ENCODE measurements at places on chromosomes 1 and 21.

DNA sequence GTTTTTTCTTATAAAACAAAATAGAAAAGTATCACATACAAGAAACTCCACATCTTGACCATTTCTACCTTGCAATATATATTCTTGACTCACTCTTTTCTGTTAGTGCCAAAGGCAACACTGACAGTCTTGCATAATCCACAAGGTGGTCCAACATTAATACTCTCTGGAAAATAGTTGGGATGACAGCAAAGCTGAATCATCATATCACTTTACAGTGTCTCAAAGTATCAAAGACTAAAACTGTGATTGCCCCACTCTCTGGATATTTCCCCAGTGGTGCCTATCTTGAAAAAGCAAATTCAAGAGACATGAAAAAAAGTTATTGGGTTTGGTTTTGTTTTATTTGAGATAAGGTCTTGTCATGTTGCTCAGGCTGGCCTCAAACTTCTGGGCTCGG lies 14.6 kb upstream of the TGFBR3 start:
- DNase-seq: no peak

GRCh38 chr1:234400773-234401172 lies 27.5 kb downstream of the COA6 start:
- no peak for DNase-seq

DNA sequence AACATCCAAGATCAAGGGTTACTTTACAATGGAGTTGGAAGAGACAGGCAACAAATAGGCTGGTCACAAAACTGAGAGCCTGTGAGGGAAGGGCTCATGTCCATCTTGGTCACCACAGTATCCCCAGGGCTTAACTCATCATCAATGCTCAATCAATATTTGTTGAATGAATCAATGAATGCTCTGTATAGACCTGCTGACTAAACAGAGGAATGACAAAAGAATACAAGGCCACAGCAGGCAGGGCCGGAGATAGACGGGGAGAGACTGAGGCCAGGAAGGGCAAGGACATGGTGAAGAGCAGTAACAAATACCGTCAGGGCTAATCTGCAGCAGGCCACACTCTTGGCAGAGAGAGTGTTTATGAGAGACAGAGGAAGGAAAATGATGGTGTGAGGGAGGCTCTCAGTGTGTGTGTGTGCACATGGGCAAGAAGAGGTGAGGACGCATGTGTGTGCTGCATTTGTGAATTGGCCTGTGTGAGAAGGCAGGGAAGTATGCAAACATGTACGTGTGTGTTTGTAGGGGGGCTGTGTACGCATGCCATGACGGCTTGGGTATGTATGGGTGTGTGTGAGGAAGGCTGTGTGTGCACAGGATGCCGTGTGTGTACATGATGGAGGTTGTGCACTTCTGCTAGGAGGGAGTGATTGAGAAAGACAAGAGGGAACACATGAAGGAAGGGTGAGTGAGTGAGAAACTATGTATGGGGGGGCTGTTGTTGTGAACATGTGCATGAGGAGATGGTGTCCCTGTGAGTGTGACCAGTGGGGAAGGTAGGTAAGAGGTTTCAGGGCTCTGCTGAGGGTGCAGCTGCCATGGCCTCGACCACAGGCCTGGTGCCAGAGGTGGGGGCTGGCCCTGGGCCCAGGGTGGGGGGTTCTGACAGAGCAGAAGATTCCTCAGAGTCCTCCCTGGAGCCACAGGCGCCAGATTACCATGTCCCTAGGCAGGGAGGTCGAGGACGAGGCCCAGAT lies 15.4 kb downstream of the AHDC1 start:
- no peak for DNase-seq

GRCh38 chr1:200153277-200154055 lies 126.0 kb downstream of the NR5A2 start:
- DNase-seq: no peak

GRCh38 chr1:211944733-211945500 lies 90.4 kb downstream of the INTS7 start:
- no peak for DNase-seq

DNA sequence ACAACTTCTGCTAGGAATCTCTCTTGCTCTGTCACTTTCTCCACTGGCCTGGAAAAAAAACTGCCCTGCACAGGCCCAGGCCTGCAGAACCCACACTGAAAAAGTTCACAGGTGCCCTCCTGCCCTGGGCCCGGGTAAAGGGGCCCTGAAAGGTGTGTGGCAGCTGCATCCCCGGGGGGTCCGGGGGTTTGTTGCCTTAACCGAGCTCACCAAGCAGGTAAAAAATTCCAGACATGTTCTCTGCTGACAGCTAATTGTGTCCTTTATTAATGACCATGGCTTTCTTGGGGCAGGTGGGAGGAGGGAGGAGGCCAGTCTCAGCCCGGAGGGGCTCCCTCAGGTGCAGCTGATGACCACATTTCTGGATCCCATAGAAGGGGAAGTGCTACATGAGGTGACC lies 122.9 kb downstream of the LACTBL1 start:
- DNase-seq: no peak

DNA sequence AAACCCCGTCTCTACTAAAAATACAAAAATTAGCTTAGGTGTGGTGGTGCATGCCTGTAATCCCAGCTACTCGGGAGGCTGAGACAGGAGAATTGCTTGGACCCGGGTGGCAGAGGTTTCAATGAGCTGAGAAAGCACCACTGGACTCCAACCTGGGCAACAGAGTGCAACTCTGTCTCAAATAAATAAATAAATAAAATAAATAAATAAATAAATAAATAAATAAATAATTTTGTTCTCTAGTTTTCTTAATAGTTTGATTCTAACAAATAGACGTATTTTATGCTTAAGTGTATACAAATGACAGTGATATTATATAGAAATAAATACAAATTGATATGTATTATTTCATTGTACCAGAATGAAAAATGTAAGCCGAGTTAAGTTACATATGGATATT lies 339.9 kb upstream of the OLFM3 start:
- DNase-seq: no peak

DNA sequence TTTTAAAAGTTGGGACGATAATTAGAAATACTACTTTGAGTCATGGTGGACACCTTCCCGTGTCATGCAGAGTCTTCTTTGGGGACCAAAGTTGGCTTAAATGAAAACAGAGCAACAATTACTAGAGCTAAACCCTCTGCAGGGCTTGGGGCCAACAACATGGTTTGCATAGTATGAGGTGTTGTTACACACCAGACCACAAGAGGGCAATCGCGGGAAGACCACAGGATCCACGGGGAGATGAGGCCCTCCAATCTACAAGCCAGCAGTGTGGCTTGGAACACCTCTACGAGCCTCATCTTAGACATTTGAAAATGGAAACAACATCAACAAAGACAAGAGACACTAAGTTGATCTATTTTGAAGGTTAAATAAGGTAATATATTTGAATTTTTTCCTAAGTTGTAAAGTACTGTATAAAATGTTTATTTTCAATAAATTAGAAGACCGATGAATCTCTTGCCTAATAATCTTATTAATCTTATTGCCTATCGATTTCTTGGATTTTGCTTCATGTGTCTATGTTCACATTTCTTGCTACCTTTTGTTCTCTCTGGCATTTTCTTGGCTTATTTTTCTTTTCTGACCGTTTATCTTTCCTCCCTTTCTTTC lies 8.2 kb upstream of the SMCP start:
- peak; percentile 23 for DNase-seq

DNA sequence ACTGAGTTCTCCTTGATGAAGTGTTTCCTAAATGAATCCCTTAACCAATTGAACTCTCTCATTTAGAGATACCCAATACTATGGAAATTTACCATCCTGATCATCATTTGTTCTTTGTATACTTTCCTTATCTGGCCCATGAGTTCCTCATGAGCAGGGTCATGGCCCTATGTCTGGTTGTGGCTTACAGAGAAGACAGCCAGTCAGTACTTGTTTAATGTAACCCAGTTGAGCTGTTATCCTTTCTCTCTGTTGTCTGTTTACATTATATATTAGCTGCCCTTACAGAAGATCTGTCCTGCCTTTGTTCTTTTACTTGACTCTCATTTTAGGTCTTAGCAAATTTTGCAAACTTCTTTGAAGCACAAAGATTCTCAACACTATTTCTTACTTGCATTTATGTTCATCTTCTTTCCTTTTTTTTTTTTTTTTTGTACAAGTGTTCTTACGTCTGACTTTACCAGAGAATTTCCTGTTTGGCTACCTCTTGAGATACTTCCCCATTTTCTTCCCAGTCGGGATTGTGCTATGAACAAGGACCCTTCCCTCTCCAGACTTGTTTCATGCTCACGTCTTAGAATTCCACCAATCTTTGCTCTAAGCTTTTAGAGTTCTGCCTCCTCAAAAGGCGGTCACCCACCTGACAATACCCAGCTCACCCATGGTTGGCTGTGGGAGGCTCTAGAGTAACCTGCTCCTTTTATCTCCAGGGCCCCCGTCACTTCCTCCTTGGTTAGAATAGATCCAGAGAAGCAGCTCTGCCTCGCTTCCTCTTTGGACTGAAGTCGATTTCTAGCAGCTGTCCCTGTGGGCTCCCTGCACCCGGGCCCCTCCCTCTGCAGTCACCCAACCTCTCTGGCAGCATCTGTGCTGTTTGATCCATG lies 53.6 kb upstream of the RUNX1 start:
- DNase-seq: peak; percentile 4

- no peak for DNase-seq
These were observed 28.4 kb downstream of the USP48 start for GRCh38 chr1:21754583-21754982.

- DNase-seq: no peak
These were observed 54.1 kb downstream of the LDLRAD2 start for GRCh38 chr1:21865943-21866706.

DNA sequence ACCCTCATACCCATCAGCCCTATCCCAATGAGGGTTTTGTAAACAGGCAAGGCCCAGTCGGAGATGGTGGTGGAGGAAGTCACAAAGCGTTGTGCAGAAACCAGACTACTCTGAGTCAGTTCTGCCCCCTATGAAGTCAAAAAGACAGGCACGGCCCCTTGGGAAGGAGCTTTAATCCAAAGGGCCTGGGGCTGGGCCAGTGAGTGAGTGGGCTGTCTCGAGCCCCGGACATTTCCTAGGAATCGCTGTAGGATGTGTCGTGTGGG lies 442 bp upstream of the AHCYL1 start:
- no peak for DNase-seq

DNA sequence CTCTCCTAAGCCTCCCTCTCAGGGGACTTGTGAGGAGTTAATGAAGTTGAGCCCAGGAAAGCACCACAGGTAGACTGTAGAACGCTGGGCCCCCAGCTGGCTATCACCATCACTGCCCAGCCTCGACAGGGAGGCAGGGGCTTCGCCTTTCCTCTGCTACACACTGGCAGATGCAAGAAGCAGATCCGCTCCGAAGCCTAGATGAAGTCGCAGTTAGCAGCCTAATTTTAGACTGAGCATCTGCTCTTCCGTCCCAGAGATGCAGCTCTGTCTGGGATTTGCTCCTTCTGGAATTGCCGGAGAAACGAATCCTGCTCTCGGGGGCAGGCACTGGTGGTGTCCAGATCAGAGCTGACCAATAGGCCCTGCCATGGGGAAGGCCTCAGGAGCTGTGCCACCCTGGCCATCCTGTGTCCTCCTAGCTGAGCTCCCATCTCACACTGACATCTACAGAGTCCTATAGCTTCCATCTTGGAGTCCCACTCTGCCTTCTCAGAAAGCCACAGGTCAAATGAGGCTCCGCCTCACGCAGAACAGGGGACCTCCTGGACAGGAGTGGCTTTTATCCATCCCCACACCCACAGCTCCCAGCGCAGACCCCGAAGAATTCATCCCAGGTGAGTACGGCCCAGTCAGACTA lies 186.8 kb upstream of the EDN2 start:
- DNase-seq: no peak
